ENCODE measurements at places on chromosomes 11 and 22.

- no peak for DNase-seq
Observed at GRCh38 chr22:17982572-17983141, 41.7 kb downstream of the MICAL3 start.

- DNase-seq = no peak
Observed at GRCh38 chr11:102081313-102081712, 28.9 kb upstream of the YAP1 start.

DNA sequence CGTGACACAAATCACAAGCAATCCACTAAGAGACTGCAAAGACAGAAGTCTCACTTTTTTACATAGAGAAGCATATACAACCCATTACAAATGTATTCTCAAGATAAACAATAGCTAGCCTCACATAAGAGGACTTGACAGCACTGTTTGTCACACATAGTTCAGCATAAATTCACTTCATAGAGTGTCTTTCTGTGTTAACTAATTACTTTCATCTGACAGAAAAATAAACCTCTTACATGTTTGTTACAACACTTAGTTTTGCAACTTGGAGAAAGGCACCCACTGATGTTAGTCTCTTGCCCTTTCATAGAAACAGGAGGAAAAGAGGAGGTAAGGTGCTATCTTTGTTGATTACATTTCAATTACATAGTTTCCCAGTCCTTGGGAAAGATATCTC is 2221.9 kb upstream of the RAG2 start:
- DNase-seq = no peak

- peak; percentile 57 for DNase-seq
Observed at GRCh38 chr11:62402226-62402959, 16.4 kb upstream of the SCGB1A1 start.

- no peak for DNase-seq
Observed at GRCh38 chr11:64352995-64353714, 5.8 kb upstream of the RPS6KA4 start.

GRCh38 chr11:3861683-3862082 is 6.2 kb downstream of the STIM1 start:
- DNase-seq = no peak

DNA sequence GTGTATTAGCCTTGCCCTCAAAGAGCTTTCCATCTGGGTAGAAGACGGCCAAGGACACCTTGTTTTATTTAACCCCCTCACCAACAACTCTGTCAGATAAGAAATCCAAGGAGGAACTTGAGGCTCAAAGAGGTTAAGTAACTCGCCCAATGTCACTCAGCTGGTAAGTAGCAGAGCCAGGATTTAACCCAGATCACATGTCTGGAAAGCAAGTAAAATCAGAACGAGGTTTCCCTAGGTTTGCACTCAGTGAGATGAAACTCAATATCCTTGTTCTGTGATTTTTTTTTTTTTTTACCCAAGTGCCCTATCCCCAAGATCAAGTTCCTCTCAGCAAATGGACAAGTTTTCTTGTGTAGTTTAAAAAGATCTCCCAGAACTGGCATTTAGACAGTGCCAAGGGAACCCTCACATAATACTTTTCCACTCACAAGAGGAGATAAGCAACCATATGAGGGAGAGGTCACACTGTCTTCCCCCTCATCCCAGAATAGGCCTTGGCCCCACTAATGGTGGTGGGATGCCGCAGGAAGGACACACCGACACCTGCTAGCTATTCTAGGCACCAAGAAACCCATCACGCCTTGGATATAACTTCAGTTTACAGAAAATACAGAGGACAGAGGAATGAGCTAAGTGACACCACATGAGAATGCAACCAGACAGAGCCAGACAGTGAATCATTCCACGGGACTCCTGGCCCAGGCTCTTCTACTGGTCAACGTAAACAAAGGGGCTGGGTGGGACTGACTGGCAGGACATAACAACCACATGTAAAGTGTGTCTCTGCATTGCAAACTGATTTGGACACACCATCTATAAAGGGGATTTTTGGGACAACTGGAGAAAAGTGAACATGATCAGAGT is 8.6 kb upstream of the ARAP1 start:
- no peak for DNase-seq

DNA sequence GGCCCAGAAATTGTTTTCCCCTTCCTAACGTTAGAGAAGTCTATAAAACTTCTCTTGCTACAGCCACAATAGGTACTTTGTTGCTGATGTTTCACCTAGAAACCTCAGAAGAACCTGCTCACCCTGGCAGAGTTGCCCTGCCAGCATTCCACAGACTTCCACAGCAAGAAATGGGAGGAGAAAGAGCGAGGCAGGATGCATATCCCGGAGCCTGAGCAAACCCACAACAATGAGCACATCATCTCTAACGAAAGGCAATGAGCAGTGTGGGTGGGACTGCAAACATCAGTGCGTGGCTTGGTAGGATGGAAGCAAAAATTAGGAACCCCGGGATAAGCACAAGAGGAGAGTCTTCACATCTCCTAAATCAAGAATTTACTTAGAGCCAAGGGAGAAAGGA is 892.3 kb downstream of the OPCML start:
- no peak for DNase-seq

- peak; percentile 28 for DNase-seq
Observed at GRCh38 chr22:49853981-49854831, 562 bp downstream of the ZBED4 start.

- no peak for DNase-seq
Observed at GRCh38 chr11:75642402-75643113, 26.3 kb downstream of the MAP6 start.

DNA sequence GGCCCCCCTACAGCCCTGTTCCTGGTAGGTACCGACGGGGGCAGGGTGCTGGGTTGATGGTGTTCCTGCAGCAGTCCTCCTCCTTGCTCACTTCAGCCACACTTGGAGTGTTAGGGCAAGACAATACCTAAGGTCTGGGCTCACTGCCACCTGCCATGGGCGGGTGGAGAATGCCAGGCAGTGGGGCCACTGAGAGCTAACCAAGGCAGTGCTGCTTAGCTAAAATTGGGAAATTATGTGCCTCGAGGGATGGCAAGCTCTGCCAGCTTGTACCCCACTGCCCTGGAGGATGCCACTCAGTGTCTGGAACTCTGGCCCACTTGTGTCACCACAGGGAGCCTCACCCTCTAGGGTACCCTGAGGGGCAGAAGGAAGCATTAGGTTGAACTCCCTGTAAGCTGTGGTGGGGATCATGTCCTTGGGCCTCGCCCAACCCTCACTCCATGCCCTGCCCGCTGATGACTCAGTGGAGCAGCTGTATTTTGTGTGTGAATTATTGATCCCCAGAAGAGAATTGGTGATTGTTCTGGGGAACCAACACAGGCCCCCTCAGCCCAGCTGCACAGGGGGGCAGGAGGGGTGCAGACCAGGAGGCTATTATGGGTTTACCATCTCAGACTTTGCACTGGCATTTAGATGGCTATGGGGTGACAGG is 17.7 kb downstream of the PHLDB1 start:
- no peak for DNase-seq

- no peak for DNase-seq
Observed at GRCh38 chr11:121018746-121019145, 5.2 kb upstream of the TBCEL start.

DNA sequence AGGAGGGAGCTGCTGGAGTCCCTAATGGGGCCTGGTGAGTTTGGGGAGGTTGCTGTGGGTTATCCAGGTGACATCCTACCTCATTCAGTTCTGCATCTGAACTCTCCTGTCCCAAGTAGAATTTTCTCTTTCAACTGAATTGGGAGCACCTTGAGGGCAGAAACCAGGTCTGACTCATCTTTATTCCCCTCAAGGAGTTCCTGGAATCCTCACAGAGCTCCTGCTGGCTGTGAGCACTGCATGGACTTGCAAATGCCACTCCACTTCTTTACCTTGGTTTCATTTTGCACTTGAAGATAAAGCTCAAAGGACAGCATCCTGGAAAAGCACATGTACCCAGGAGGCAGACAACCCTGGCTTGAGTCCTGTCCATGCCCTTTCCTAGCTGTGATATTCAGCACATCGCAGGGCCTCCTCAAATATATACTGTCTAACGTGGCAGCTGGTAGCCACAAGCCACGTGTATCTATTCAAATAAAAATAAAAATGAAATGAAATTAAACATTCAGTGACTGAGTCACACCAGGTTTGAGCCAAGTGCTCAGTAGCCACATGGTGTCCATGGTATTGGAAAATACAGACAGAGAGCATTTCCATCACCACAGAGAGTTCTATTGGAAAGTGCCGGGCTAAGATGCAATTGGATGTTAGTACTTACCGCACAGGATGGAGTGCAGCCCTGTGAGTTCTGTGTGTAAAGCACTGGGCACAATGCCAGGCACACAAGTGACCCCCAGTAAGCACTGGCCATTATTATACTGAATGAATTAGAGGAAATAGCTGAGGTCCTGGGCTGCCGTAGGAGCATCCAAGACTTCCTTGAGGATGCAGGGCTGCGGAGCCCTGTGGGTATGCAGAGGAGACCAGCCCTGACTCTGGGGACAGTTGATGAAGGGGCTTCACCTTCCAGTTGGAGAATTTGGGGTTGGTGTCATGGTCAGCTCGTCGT is 149.0 kb downstream of the PKNOX2 start:
- no peak for DNase-seq

DNA sequence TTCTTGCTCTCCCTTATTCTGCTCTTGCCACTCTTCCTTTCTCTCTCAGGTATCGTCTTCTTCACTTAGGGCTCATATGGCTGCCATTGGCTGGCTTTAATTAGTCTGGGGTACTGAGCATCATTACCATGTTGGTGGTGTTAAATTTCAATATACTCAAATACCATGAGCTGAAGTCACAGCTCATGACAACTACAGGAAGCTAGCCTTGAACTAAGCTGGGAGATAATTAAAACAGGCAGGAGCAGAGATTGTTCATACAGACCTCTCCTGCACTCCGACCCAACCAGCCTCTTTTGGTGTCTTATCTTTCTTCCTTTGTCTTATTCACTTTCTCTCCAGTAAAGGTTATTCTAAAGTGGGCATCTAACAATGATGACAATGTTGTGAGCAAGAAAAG is 130.9 kb upstream of the BLID start:
- no peak for DNase-seq

DNA sequence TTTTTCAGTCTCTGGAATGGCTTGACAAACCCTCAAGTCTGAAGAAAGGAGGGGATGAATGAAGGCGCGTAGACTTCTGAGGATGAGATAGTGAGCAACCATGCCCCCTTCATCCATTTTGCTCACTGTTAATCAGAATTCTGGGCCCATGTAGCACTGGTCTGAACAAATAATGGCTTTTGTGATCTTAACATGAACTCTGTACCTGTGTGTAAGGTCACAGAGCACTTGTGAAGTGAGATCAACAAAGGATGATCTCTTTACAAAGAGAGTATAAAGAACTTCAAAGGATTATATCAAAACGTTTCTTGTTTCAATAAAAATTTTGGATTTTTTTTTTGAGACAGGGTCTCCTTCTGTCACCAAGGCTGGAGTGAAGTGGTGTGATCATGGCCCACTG is 976.7 kb downstream of the OPCML start:
- no peak for DNase-seq

DNA sequence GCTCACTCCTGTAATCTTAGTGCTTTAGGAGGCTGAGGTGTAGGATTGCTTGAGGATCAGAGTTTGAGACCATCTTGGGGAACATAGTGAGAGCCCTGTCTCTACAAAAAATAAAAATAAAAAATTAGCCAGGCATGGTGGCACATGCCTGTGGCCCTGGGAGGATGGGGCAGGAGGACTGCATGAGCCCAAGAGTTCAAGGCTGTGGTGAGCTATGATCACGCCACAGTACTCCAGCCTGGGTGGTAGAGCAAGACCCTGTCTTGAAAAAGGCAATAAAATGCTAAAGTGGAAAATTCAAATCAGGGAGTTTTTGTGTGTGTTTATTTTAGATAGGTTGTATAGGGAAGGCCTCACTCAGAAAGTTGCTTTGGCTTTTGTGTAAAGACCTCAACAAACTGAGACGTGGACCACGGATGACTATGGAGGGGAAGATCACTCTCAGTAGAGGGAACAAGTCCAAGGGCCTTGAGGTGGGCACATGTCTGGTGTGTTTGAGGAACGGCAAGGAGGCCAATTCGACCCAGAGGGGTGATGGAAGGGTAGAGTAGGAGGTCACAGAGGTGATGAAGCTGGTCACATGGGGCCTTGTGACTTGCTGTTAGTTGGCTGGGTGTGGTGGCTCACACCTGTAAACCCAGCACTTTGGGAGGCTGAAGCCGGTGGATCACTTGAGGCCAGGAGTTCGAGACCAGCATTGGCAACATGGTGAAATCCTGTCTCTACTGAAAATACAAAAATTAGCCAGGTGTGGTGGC is 35.7 kb downstream of the WEE1 start:
- DNase-seq = no peak

DNA sequence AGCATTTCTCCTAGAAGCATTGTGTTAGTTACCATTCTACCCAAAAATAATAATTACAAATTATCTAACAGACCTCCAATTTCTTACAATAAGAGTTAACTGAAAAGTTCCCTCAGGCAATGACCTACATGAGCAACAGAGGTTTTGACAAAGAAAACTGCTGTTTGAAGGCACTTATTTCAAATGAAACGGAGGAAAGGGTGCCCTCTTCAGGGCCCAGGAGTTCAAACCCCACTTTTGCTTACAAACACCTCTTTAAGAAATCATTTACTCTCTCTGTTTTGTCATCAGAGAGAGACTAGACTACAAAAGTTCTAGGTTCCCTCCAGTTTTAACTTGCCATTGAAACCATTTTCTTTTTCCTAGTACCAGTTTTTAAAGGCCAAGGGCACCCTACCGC is 56.7 kb downstream of the AMBRA1 start:
- no peak for DNase-seq

DNA sequence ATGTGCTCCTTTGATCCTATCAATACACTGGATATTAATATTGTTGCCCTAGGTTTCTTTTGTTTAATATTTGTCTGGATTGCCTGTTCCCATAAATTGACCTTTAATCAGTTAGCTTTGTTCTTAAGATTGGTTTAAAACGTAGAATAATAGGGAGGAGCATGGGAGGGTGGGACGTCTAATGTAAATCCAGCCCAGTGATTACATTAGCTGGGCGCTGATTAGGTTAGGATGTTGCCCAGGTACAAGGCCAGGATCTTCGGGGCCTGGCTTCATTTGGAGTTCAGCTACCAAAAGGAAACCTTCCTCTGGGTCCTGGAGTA is at the start of gene SRSF8:
SRSF8 (plus strand) TSS at position 204 of the 323 bp plus-strand sequence. CDS start 308 bp downstream, outside the sequence.
- no peak for DNase-seq

DNA sequence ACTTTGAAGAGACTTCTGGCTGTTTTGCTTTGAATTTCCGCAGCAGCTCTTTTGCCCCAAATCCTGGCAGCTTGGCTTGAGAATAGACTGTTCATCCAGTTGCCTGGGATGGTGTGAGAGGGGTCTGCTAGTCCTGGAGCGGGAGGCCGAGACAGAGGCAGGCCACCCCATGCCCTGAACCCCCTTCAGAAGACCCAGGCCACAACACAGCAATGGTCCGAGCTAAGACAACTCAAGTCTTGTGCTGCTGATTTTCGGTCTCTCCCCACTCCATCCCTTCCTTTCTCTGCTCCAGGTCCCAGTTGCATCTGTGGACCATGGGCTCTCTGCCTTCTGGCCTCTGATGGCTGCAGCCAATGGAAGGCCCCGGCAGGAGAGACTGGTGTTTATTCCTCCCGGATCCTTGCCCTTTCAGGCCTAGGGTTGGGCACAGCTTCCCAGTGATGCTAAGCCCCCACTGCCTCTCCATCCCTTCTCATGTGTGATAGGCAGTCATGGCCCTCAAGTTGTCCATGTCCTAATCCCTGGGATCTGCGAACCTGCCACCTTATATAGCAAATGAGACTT is 31.9 kb upstream of the TP53I11 start:
- DNase-seq = no peak

- DNase-seq = no peak
Observed at GRCh38 chr11:27058456-27058855, 17.8 kb downstream of the BBOX1 start.
